Stimulated activated CD4-positive, alpha-beta T cell treated with anti-CD3 and anti-CD28 coated beads, Interleukin-1b, Interleukin-23, amount 100 ng/mL, for 4 hours (primary cell): ENCODE measurements at places on chromosomes 3 and 15.

- no peak for DNase-seq
Measured at GRCh38 chr3:172094621-172095557, 55.5 kb downstream of the FNDC3B start.

- no peak for DNase-seq
Measured at GRCh38 chr15:38226608-38227266, 25.9 kb upstream of the SPRED1 start.

GRCh38 chr3:127091376-127091775, 101.6 kb upstream of the PRR23E start:
- DNase-seq = no peak

- DNase-seq = no peak
Measured at GRCh38 chr15:58771621-58772250, 634 bp downstream of the MINDY2 start.

GRCh38 chr3:110738531-110738930, 333.1 kb upstream of the NECTIN3 start:
- no peak for DNase-seq

- DNase-seq = no peak
Measured at GRCh38 chr3:71090207-71090606, 493.3 kb downstream of the FOXP1 start.

GRCh38 chr15:60135961-60136360, 131.8 kb downstream of the FOXB1 start:
- DNase-seq = no peak

GRCh38 chr3:54427941-54428871, 305.9 kb downstream of the CACNA2D3 start:
- DNase-seq = no peak

DNA sequence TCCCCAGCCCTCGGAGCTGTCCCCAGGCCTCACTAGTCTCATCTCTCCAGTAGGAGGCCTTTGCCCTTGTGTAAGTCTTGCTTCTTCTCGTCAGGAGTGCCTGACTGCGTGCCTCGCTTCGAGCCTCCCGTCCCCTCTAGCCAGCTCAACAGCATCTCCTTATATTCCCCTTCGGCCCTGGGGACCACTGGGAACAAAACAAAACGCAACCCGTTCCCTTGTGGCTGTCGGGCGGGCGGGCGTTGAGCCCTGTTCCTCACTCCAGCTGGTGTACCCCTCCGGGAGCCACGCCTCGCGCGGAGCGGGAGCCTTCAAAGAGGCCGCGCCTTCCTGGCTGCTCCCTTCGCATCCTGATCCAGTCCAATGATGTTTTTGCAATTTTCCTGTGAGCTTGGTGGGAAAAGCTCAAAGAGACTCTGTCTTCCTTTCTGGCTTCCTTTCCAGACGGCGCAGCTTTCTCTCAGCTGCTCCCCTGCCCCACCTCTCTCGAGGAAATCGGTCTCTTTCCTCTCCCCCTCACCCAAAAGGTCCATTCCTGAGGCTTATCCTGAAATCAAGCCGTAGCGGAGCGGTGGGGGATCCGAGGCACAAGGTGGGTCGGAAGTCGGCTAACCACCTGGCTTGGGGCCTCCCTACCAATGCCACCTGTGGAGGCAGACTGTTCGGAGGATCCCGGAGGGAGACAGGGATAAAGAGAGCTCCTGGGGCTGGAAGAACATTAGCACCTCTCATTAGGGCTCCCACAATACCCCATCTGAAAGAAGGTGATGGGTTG, 33.4 kb upstream of the SRP14 start:
- no peak for DNase-seq

GRCh38 chr3:33001889-33002288, 50.4 kb downstream of the CCR4 start:
- no peak for DNase-seq

- DNase-seq = no peak
Measured at GRCh38 chr15:87736401-87736800, 520.1 kb downstream of the NTRK3 start.

- DNase-seq = no peak
Measured at GRCh38 chr3:48269592-48269991, 28.7 kb downstream of the ZNF589 start.

- DNase-seq = no peak
Measured at GRCh38 chr3:183966361-183966791, 51.3 kb downstream of the ABCC5 start.

DNA sequence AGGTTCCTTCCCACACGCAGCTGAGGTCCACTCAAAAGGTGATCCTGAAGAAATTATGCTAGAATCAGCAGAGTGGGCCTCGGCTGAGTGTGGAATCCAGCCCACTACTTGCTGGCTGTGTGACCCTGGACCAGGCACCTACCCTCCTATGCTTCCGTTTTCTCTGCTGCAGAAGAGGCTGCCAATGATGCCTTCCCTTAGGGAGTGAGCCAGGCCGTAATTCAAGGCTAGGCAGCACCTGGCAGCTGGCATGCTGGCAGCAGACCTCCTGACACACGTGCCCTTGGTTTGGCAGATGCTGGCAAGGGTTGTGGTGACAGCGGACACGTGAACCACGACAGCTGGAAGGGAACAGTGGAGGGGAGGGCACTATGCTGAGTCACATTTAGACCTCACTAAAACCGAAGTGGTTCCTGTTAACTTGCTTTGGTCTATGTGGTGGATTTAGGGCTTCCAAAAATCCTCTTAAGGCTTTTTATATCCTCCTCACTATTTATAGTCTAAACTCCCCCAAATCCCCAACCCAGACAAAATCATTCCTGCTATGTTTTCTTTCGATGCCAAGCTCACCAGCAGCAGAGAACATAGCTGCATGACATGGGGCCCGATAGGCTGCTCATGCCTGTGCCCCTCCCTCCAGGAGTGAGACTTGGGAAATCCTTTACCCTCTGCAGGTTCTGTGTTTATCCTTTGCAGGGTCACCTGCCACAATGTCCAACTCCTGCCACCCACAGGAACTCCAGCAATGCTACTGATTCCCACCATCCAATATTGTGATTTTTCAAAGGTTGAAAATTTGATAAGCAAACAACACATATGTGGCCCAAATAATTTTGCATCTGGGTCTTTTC, 10.6 kb upstream of the PCSK6 start:
- no peak for DNase-seq

DNA sequence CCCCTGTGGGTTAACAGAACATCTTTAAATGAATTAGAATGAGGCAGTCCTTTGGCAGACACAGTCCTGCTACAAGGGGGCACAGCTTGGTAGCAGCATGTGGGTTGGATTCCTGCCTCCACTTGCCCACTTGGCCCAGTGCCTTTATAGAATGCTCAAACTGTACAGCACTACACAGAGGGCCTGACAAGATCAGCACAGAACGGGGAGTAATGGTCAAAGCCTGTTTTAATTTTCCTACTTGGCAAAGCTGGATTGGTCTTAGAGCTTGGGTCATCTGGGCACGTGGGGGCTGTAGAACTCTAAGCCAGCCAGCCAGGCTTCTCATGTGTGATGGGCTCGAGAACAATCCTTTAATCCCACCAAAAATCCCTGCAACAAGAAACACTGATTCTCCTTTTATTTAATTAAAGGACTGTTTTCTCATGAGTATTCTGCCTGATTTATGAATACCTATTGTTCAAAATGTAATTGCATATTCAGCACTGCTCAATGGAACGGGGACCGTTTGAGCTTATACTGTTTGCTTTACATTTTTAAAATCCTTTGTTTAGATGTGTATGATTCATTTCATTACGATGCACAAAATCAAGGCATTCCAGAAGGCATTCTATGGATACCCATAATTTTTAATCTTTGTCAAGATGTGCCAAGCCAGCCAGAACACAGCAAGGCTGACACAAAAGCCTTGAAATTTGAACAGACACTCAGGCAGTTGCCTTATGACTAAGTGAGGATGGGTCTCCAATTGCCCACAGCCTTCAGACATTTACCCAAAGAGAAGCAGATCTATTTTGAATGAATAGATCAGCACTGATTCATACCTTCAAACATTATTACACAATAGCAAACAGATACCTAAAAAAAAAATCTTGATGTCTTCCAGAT, 249.3 kb upstream of the TGFBR2 start:
- DNase-seq = no peak

DNA sequence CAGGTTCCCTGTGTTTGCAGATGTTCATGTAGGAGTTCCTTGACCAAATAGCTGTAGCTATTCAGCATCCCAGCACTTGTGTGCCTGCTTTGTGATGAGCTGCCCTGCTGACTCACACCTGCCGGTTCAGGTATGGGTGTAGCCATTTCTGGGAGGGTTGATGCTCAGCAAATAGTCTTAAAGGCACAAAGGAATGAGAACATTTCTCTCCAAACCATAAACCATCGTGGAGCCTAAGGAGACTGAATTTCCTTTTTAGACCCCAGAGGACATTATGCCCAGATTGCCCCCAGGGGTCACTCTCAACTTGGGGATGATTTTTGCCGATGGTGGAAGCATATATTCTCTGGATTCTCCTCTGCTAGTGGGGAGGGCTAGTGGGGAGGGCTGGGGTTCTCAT, 80.6 kb downstream of the ADAMTSL3 start:
- DNase-seq = no peak

DNA sequence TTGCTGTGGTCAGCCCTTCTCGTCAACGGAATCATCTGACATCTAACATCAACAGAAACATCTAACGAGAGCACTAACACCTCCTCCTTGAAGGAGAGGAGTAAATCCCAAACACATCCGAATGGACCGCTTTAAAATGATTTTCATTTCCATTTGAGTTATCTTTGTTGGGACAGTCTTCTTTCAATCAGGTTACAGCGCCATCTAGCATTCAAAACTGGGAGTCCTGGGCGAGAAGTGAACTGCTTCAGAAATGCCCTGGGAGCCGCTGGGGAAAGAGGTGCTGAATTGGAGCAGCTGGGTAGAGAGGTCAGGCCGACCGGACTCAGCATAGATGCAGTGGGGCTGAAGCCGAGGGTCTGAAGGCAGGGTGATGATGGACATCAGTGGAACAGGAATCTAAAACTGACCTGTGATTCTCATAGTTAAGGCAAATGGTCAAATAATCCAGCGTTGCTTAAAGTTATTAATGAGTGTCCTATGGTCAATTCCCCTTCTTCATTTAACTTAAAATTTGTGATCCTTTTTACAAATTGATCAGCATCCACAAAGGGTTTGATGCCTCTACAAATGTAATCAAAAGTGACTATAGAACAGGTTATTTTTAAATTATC, 170.0 kb upstream of the NDN start:
- no peak for DNase-seq

GRCh38 chr15:86231864-86232721, 152.4 kb downstream of the AGBL1 start:
- no peak for DNase-seq

DNA sequence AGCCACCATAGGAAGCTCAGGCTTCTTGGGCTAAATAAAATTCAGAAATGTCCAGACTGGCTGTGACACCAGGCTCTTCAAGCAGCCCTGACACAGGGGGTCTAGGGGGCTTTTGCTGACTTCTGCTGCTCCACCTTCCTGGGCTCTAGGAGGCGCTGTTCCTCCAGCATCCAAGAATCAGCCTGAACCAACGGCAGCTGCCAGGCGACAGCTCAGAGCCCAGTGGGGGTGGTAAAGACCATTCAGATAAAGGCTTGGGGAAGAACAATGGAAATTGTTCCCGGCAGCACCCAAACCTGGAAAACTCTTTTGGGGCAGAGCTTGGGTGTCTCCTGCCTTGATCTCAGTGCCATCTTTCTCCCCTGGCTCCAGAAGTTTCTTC, 21.6 kb upstream of the PSTPIP1 start:
- DNase-seq = peak; percentile 51

- DNase-seq = no peak
Measured at GRCh38 chr3:114418724-114419543, 125.1 kb downstream of the TIGIT start.

DNA sequence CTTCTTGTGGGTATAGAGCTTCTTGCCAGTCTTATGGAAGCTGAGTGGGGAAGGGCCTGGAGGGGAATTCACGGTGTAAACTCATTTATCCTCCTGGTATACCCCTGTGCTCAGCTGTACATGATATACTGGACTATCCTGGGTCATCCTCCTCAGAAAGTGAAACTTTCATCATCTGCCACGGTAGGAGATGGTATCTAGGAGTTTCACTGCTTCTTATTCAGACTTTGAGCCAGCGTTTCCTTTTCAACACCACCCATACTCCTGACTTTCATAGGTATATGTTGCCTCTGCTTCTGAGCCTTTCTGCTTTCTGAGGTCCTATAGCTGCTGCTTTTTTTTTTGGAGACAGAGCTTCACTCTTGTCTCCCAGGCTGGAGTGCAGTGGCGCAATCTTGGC, 15.6 kb downstream of the SENP5 start:
- no peak for DNase-seq

GRCh38 chr3:49903451-49904424, at the start of gene MST1R:
Gene MST1R, minus strand, starts transcription at chr3:49903873. Its CDS starts 264 bp downstream, at chr3:49903609.
- DNase-seq = peak; percentile 80

- no peak for DNase-seq
Measured at GRCh38 chr3:138945709-138946662, 951 bp downstream of the FOXL2 start.

DNA sequence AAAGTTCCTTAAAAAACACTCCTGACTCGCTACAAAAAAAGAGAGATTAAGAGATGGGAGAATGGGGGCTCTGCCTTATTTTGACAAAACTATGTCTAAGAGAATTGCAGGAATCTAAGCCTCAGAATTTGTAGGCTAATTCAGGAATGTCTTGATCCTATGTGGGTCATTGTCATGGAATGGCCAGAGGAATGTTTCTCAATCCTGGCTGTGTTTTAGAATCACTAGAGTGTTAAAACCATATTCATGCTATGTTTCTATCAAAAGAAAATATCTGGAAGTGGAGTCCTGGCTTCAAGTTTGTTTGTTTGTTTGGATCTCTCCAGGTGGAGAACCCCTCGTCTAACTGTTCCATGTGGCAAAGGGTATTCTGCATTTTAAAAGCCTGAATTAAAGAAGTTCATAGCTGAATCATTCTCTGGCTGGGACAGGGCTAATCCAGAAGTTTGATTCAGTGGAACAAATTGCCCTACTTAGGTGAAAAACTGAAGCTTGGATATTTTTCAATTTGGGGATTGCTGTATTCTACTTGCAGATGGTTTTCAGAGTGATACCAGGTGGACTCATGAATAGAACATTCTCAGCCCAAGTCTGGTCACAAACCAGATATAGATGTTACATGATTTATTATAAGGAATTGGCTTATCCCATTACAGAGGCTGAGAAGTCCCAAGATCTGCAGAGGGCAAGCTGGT, 28.2 kb downstream of the GJD2 start:
- DNase-seq = no peak

GRCh38 chr3:134236505-134237170, 14.0 kb downstream of the RYK start:
- DNase-seq = no peak

DNA sequence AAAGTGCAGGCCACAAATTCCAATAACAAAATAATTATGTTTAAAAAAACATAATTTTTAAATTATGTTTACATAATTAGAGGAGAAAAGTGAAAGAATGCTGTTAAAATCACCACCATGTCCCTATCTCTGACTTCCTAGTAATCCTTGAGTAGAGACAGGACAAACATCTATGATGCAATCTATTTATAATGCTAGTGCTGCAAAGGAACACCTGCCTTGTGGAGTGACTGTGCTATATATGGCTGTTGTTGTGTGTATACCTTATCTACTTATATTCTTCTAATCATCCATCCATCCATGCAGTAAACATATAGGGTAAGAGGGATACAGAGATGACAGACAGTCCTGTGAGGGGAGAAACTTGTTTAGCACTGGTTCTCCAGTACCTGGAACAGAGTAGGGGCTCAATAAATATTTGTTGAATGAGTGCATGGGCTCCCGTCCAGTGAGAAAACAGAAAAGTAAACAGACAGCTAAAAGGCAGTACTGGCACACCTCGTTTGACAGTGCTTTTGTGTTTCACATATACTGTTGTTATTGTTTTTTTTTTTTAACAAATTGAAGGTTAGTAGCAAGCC, 229.3 kb upstream of the UBE2E1 start:
- no peak for DNase-seq

GRCh38 chr3:8667463-8668091, 23.0 kb upstream of the SSUH2 start:
- no peak for DNase-seq

GRCh38 chr15:78399091-78399490, 38.9 kb upstream of the IREB2 start:
- no peak for DNase-seq
